Activated CD4-positive, alpha-beta T cell treated with anti-CD3 and anti-CD28 coated beads for 48 hours (primary cell): ENCODE measurements at places on chromosomes 1 and 21.

GRCh38 chr1:198123133-198123532, 33.7 kb upstream of the NEK7 start:
- DNase-seq: no peak

- DNase-seq: no peak
Measured at GRCh38 chr1:155934936-155935590, 850 bp upstream of the KHDC4 start.

- no peak for DNase-seq
Measured at GRCh38 chr1:53174971-53175913, 21.4 kb upstream of the CPT2 start.

DNA sequence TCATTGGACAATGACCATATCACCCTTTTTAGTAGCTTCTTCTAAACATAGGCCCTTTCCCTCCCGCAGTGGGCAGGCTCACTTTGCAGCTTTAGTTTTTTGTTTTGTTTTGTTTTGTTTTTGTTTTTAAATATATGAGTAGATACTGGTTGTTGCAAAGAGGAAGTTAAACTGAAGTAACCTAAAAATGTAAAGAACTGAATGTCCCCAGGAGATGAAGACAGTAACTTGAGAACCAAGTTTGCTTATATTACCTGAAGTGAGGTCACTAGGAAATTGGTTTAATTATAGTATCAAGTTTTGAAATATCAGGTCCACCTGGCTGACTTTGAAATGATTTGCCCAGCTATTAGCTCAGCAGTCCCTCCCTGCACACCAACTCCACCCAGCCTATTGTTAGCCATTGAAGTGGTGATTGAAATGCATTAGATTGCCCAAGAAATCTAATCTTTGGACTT, 18.2 kb downstream of the SMAP2 start:
- DNase-seq: no peak

GRCh38 chr1:98669355-98670296, 8.1 kb downstream of the SNX7 start:
- no peak for DNase-seq

- DNase-seq: no peak
Measured at GRCh38 chr1:143717434-143717833, 254.4 kb downstream of the FAM72C start.

- DNase-seq: no peak
Measured at GRCh38 chr1:25685211-25685750, 68.7 kb downstream of the MAN1C1 start.
